Activated T-helper 1 cell treated with Interleukin-2 at 50 U/mL for 16 hours (primary cell): ENCODE measurements at places on chromosomes 12 and 14.

DNA sequence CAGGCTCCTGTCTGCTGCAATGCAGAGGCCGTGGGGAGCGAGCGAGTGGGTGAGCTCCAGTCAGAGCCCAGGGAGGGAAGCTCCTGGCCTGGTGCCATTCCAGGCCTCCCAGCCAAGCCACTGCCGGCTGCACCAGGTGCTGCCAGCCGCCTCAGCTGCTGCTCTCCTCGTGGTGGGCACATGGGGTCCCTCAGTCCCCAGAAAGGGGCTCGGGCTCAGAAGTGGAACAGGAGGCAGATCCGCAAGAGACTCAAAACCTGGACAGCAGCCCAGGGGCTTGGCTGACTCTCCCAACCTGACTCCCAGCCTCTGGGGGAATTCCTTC, 2.4 kb downstream of the ABCB9 start:
- no peak for DNase-seq

GRCh38 chr12:53560351-53560750, 53.1 kb upstream of the NPFF start:
- DNase-seq = no peak

DNA sequence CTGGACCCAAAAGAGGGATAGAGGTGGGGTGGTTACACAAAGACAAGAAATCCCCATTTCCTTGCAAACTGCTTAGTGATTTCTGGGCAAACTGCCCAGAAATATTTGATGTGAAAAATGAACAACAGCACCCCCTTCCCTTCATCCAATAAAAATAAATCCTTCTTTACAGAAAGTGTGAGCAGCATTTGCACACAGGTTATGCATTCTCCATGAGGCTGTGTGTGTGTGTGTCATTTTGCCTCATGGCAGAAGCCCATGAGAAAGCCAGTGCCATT, 17.2 kb upstream of the NRXN3 start:
- DNase-seq = no peak

GRCh38 chr12:110304061-110304551, 23.1 kb downstream of the ATP2A2 start:
- no peak for DNase-seq

DNA sequence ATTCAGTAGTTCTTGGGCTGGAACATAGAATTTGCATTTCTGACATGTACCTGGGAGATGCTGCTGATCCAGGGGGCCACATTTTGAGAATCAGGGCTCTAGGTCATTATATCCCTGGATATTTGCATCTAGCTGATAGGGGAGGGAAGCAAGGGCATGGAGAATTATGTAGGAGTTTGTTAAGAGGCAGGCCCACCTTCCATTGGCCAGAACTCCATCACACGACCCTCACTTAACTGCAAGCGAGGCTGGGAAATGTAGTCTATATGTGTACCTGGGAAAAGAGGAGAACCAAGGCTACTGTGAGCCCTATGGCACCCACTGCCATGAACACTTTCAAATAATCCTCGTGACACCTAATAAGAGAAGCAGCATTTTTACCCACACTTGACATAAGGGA, 657.6 kb downstream of the MED13L start:
- DNase-seq = no peak
